Hepatocyte (in vitro differentiated cells): ENCODE measurements at places on chromosomes 2 and 18.

- DNase-seq = no peak
Observed at GRCh38 chr2:219089330-219089729, 28.6 kb upstream of the IHH start.

DNA sequence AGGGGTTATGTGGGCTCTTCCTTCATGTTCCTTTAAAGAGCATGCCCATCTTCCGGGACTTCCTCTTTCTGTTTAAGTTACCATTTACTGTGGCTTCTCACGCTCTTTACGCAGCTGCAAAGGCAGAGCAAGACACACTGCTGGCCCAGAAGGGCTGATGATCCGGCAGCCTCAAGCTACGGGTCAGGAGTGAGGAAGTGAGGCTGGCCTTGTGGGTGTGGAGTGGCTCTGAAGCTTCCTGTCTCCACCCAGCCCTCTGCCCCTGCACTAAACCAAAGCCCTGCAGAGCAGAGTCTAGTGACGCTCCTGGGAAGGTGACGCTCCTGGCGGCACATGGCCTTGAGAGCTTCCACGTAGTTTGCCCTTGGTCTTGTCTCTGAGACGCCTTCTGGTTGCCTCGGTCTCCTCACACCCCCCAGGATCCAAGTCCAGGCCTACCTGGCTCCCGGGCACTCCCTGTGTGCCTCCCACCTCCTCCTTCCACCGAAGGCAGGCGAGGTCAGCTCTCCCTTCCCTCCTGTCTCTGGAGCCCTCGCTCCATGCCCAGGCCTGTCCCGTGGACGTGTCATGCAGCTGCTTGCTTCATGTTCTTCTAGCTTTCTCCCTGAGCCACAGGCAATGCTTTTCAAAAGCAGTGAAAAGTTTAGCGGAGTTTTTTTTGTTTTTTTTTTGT is 50.3 kb downstream of the ARL4C start:
- peak; percentile 34 for DNase-seq

DNA sequence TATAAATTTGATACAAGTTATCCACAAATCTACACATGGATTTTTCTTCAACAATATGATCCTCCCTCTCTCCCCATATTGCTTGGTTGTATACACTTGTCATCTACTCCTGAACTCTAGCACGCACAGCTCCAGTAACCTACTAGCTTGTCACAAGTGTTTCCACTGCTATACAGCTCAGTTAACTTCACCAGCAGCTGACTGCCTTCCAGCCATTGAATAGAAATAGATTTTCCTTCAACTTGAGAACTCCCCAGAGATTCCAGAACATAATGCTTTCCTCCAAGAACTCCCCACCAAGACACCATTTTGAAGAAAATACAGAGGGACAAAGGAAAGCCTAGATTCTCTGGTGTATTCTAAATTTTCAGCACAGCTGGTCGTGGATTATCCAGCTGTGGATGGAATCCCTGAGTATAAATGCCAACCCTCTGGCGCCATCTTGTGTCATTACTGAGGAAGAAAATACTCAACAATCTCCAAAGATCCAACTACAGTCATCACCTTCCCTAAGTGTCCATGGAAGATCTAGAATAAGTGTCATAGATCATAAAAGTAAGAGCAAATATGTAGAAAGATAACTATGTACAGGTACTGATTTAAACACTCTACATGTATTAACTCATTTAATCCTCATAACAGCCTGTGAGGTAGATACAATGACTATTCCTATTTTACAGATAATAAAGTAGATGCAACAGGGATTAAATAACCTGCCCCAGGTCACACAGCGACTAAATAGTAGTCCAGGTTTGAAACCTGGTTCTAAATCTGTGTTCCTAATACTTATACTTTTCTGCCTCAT is 156.7 kb downstream of the ARHGAP28 start:
- peak; percentile 86 for DNase-seq

GRCh38 chr2:37357530-37357929 is 13.1 kb downstream of the QPCT start:
- no peak for DNase-seq

- no peak for DNase-seq
Observed at GRCh38 chr18:21049306-21049705, 62.3 kb downstream of the ROCK1 start.

- DNase-seq = no peak
Observed at GRCh38 chr2:147273106-147273505, 571.7 kb upstream of the ACVR2A start.

DNA sequence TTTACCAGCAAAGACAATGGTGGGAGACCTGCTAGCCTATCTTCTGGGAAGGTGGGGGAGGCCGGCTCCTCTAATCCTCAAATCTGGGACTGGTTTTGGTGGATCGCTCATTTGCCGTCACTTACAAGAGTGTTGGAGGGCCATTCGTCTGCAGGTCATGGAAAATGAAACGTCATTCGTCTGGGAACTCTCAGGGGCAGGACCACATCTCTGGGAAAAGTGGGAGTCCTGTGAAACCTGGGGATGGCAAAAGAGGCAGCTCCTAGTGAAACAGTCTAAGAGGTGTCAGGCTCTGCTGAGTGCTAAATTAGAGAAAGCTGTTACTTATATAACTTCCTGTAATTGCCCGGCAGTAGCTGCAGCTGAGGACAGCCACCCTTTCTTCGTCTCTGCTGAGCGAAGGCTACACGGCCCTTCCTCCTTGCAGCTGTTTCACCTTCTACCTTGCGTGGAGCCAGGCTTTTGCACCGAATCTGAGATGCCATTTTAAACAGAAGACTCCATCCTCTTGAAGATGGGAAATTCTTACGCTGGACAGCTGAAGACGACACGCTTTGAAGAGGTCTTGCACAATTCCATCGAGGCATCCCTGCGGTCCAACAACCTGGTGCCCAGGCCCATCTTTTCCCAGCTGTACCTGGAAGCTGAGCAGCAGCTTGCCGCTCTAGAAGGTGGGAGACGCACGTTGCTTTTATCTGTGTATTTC is 22.4 kb downstream of the GREB1 start:
- no peak for DNase-seq

DNA sequence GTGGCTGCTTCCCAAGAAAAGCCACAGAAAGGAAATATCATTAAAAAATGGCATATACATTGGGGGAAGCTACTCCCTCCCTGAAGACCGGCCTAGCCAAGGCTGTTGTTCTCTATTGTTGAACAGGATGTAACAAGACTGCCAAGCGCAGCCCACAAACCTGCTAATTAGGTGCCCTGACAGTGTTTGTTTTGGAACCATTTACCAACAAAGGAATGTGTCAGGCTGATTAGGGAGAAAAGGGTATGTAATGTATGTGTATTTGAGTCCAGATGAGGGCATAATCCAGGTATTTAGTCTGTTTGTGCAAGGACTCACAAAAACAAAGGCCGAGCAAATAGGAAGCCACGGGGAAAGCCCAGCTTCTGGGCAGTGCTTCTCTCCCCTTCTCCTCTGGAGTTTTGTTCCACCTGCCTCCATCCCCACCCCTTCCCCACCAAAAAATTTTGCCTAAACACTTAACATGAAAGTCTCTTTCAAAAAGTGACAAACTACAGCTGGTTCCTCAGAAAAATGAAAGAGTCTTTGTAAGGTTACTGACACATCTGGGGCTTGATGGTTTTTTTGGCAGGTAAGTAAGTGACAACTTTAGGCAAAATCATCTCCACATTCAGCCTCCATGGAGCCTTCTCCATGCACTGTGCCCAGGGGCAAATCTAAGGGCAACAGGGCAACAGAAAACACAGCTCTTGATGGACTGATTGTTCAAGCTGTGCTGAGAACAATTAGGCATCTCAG is 78.3 kb upstream of the FZD5 start:
- peak; percentile 65 for DNase-seq

DNA sequence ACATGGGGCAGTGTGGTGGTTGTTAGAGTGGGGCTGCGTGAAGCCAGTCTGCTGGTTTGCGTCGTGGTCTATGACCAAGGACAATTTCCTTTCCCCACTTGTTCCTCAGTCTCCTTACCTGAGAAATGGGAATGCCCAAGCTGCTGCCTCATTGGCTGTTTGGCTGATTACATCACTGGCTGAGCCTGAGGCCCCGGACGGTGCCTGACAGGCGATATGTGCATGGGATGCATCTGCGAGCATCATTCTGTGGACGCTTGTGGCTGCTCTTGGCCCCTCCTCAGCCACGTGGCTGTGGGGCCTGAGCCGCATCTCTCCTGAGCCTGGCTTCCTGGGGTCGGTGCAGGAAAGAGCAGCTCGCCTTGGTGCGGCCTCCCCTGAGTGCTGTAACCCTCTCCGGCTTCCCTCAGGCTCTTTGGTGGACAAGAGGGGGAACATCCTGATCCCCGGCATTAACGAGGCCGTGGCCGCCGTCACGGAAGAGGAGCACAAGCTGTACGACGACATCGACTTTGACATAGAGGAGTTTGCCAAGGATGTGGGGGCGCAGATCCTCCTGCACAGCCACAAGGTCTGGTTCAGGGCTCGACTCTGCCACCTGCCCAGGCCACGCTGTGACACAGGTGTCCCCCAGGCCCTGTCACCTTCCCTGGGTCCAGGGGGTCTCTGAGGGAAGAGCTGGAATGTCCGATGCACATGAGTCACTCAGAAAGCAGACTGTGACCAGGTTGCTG is 17.2 kb downstream of the CNDP2 start:
- DNase-seq = no peak

GRCh38 chr2:66925128-66925527 is 472.0 kb upstream of the ETAA1 start:
- no peak for DNase-seq

DNA sequence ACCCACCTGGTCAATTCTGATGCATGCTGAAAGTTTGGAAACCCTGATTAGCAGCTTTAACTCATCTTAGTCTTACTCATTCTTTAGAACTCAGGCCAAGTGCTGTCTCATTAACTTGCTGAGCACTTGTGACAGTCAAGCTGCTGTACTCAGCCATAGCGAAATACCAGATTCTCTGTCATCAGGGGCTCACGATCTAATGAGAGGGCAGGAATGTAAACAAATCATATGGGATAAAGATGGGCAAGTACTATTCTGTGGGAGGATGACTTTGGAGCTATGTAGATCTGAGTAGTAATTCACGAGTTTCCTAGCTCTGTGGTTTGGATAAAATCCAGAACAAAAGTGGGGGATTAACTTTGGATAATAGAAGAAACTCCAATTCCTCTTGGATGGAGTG is 376.6 kb downstream of the HRH4 start:
- peak; percentile 12 for DNase-seq

- DNase-seq = no peak
Observed at GRCh38 chr2:225027061-225027762, 15.1 kb downstream of the DOCK10 start.

DNA sequence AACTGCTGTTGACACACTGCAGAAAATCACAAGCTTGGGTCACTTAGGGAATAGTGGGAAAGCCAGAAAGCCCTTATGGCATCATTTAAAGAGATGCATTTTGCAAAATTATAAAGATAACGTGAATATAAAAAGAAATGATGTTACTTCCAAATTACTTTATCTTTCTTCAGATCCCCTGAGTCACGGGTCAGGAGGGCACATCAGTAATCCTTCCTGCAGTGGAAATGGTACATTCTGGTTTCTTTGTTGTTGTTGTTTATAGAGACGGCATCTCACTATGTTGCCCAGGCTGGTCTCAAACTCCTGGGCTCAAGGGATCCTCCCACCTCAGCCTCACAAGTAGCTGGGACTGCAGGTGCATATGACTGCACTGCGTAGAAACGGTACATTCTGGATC is 9.8 kb upstream of the EPG5 start:
- DNase-seq = no peak
